ENCODE measurements at places on chromosomes 6 and 20. TPM values are rescaled to one million over a fixed set of nuclear protein-coding genes. Genes with fewer than 3 reads are reported as not detected.

The PCSK2 gene
- 0.27 TPM for total RNA-seq

The GPX5 gene
- total RNA-seq = not detected

The ZNF165 gene
- 0.62 TPM for total RNA-seq

GRCh38 chr6:134529921-134530320 lies 212.0 kb upstream of the SGK1 start:
- DNase-seq = no peak

DNA sequence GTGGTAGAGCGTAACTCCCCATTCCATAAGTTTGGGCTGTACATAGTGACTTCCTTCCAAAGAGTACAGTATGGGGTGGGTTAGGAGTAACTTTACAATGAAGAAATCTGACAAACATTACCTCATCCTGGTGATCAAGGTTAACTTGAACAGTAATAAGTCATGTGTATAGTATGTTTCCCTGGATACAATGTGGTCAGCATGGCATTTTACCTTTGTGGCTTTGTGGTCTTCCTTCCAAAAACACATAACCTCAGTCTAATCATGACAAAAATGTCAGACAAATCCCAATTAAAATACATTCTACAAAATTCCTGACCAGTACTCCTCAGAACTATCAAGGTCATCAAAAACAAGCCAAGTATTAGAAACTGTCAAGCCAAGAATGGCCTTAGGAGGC lies 225.1 kb downstream of the UBE3D start:
- no peak for DNase-seq

The TRIM38 gene
- total RNA-seq = 4.8 TPM

GRCh38 chr20:58099291-58099935 lies 129.0 kb downstream of the ANKRD60 start:
- DNase-seq = no peak

DNA sequence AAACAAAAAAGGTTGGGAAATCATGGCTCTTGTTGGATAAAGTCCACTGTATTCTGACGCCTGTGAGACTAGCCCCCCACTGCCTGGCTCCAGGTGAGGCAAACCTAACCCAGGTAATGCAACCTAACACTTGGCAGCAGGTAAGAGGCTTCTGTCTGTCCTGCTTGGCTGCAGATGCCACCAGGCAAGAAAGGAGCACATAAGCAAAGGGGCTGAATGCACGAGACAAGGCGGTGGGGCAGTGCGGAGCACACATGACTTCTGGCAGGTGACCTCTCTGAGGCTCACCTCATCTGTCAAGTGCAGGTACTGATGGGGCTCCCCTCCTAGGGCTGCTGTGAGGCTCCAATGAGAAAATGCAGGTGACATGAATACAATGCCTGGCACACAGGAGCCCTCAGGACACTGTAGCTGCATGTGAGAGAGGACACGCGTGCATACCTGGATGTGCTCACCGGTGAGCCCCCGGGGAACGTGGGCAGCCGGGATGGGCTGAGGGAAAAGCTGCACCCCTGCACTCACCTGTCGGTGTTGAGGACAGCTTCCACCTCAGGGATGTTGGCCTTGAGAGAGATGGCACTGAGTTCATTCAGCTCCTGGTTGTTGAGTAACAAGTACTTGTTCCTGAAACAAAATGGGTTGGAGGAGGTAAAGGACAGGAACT lies 54.1 kb downstream of the MYH7B start:
- no peak for DNase-seq

The FAM120B gene
- total RNA-seq = 19.6 TPM

DNA sequence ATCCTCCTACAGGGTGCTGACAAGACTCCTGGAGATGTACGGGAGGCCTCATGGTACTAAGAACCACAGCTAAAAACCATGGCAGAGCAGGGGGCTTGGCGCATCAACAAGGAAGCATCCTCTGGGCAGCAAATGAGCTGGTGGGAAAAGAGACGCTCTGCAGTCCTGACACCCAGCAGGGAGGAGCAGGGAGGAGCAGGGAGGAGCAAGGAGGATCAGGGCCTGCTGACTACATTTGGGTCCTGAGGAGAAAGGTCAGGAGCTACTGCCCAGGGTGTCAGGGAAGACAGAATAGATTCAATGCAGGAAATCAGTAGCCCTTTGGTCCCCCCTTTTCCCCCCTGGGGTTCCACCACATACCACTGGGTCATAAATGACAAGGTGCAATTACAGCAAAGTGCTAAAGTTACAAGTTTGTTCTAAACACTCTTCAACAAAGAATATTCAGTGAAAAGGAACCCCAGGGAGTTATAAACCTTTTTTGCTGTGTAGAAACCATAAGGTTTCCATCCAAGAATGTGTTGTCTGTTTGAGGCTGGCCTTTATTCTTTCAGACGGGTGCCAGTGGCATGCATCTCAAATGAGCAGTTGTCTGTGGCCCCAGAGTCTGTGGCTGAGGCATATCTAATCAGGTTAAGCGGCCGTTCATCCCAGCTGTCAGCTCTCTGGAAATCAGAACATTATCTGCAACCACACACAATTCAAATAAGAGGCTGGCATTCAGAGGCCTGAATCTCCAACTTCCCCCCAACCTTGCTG lies 325.0 kb downstream of the CDC5L start:
- peak; percentile 77 for DNase-seq

All from muscle of leg (tissue), 16 donors.